MCF 10A (cell line): ENCODE measurements at places on chromosomes 3 and 15. TPM values are rescaled to one million over a fixed set of nuclear protein-coding genes. Genes with fewer than 3 reads are reported as not detected.
A peak's percentile ranks its signal among the peaks of the same experiment; 100 is the strongest.

Gene CHRNA5
- 1.9 and 2.3 TPM in 2 replicates for total RNA-seq

DNA sequence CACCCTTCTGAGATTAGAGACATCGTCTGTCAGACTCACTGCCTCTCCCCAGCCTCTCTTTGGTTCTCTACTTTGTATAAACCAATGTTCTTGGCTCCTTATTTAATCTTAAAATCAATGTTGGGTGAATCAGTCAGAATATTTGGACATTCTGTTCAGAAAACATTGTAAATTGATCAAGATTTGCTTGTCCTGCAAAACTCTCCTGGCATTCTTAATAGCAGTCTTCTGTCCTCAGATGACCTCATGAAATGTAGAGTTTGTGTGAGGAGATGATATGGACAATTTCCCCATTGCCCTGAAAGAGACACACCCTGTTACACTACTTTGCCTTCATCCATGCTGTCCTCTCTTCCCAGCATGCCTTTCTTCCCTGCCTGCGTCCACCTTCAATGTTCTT, 33.6 kb downstream of the CD200R1L start:
- H3K27me3 ChIP-seq = no peaks in the 10 kb centered on the region
- no peak overlapping the region for H3K4me3 ChIP-seq
- no peaks in the 10 kb centered on the region for H3K36me3 ChIP-seq
- peaks cover 11% of the 10 kb centered on the region for H3K4me1 ChIP-seq
- H3K27ac ChIP-seq = no peak overlapping the region

DNA sequence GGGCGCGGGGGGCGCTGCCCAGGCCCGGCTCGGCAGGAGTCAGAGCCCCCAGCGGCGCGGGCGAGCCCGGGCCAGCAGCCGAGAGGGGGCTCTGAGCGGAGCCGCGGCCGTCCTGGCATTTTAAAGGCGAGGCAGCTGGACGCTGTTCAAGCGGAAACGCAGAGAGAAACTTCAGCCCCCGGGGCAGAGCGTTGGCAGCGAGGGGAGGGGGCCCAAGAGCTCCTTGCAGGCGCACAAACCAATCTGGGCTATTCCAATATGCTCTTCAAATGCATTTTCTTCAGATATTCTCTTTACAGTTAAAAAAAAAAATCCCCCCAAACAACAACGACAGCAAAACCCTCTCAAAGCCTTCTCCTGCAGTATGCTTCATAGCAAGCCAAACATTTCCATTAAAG, at the start of gene CTXND1:
Gene CTXND1, minus strand, starts transcription at position 93 of the 398 bp plus-strand sequence. CDS start 50,264 bp downstream, outside the sequence.
- DNase-seq = no peak
- no peak within 1 kb of the TSS for H3K4me3 ChIP-seq
- H3K27ac ChIP-seq = no peak within 1 kb of the TSS
- peaks cover 55% of the 10 kb centered on the region for H3K27me3 ChIP-seq

- DNase-seq = no peak
- H3K27ac ChIP-seq = no peak overlapping the region
- H3K4me3 ChIP-seq = no peak overlapping the region
- peaks cover 14% of the 10 kb centered on the region for H3K4me1 ChIP-seq
- H3K36me3 ChIP-seq = peaks cover 10% of the 10 kb centered on the region
Observed at GRCh38 chr15:34311563-34311962, 26.0 kb downstream of the SLC12A6 start.

GRCh38 chr3:150077107-150077506, 106.4 kb upstream of the PFN2 start:
- H3K27me3 ChIP-seq = no peaks in the 10 kb centered on the region
- H3K36me3 ChIP-seq = peaks cover 6% of the 10 kb centered on the region
- H3K4me3 ChIP-seq = no peak overlapping the region
- no peak for DNase-seq

DNA sequence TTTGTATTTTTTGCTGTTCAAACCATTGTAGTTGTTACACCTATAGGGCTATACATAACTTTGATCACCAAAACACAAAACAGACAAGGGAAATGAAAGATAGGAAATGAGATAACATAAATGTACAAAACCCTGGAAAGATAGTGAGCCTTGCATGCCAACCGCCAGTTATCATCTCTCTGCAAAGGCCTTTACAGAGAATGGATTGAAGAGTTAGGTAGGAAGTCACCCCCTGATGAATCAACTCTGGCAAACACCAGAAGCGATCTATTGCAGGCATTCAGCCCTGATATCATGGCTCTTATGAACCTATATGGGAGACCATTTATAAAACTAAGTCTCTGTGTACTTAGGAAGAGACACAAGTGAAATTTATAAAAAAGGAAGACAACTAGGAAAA, 588.0 kb downstream of the TUSC7 start:
- no peaks in the 10 kb centered on the region for H3K36me3 ChIP-seq
- DNase-seq = no peak
- no peaks in the 10 kb centered on the region for H3K4me1 ChIP-seq
- H3K27me3 ChIP-seq = peaks cover 58% of the 10 kb centered on the region
- H3K4me3 ChIP-seq = no peak overlapping the region
- no peak overlapping the region for H3K27ac ChIP-seq

GRCh38 chr3:53224536-53224935, 31.3 kb downstream of the TKT start:
- no peaks in the 10 kb centered on the region for H3K4me1 ChIP-seq
- H3K27ac ChIP-seq = no peak overlapping the region
- no peak for DNase-seq
- no peaks in the 10 kb centered on the region for H3K27me3 ChIP-seq
- H3K4me3 ChIP-seq = no peak overlapping the region
- peaks cover 62% of the 10 kb centered on the region for H3K36me3 ChIP-seq

Gene CGNL1
- 0.05 TPM in 1 of 2 replicates, not detected in the other for total RNA-seq

Gene ITIH1
- not detected in 2 replicates for total RNA-seq

- DNase-seq = no peak
- H3K36me3 ChIP-seq = no peaks in the 10 kb centered on the region
- no peaks in the 10 kb centered on the region for H3K27me3 ChIP-seq
- H3K4me3 ChIP-seq = no peak overlapping the region
- no peak overlapping the region for H3K27ac ChIP-seq
Observed at GRCh38 chr3:176661432-176661964, 535.8 kb downstream of the TBL1XR1 start.

Gene AGTR1
- not detected in 2 replicates for total RNA-seq

DNA sequence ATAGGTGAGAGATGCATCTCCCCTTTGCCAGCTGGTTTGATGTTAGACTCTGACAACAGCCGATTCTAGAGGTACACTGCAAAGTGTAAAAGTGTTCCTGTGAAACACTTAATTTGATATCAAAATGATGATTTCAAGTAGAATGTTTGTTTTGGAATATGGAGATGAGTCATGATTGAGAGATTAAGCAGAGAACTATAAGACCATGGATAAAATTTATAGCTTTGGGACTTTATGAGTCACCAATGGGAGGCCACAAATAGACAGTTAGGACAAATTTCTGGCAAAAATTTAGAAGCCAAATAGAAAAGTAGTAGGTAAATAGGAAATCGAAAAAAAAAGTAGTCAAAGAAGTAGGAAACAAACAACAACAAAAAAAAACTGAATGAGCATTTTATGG, 672.5 kb downstream of the NSUN3 start:
- DNase-seq = peak; percentile 26
- H3K36me3 ChIP-seq = peaks cover 5% of the 10 kb centered on the region
- peaks cover 38% of the 10 kb centered on the region for H3K27me3 ChIP-seq
- H3K27ac ChIP-seq = no peak overlapping the region
- no peak overlapping the region for H3K4me3 ChIP-seq

GRCh38 chr3:143835312-143835711, 13.0 kb downstream of the SLC9A9 start:
- H3K36me3 ChIP-seq = no peaks in the 10 kb centered on the region
- peaks cover 12% of the 10 kb centered on the region for H3K4me1 ChIP-seq
- H3K27me3 ChIP-seq = no peaks in the 10 kb centered on the region
- no peak overlapping the region for H3K4me3 ChIP-seq

- peaks cover 59% of the 10 kb centered on the region for H3K36me3 ChIP-seq
- H3K4me3 ChIP-seq = no peak overlapping the region
- DNase-seq = no peak
- no peak overlapping the region for H3K27ac ChIP-seq
- H3K4me1 ChIP-seq = no peaks in the 10 kb centered on the region
Observed at GRCh38 chr15:59148153-59148833, 43.3 kb downstream of the CCNB2 start.

GRCh38 chr3:12454816-12455121, 29.5 kb upstream of the TSEN2 start:
- H3K4me3 ChIP-seq = no peak overlapping the region
- no peaks in the 10 kb centered on the region for H3K27me3 ChIP-seq
- H3K36me3 ChIP-seq = no peaks in the 10 kb centered on the region
- DNase-seq = no peak

GRCh38 chr3:48750856-48751255, 33.8 kb upstream of the IP6K2 start:
- no peak overlapping the region for H3K4me3 ChIP-seq
- no peaks in the 10 kb centered on the region for H3K27me3 ChIP-seq
- H3K36me3 ChIP-seq = peaks cover 67% of the 10 kb centered on the region
- no peak for DNase-seq
- no peak overlapping the region for H3K27ac ChIP-seq

DNA sequence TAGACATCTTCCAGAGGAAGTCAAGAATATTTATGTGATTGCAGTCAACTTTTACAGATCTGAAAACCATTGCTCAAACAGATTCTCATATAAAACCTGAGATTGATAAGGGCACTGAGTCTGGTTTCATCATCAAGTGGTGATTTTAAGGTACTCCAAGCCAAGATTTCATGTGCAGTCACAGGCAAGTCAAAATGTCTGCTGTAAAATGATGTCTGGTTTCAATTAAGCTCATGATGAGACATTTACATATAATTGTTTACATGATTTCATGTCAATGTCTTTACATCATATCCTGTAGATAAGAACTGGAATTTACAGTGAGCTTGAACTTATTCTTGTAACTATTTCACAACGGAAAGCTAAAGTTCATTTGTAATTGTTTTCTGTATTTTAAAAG, 1215.5 kb downstream of the ROBO2 start:
- H3K4me3 ChIP-seq = no peak overlapping the region
- no peaks in the 10 kb centered on the region for H3K36me3 ChIP-seq
- H3K27ac ChIP-seq = no peak overlapping the region
- no peaks in the 10 kb centered on the region for H3K27me3 ChIP-seq

GRCh38 chr15:31550211-31550977, 223.8 kb downstream of the KLF13 start:
- peaks cover 22% of the 10 kb centered on the region for H3K4me1 ChIP-seq
- H3K27ac ChIP-seq = no peak overlapping the region
- H3K4me3 ChIP-seq = no peak overlapping the region
- no peak for DNase-seq
- no peaks in the 10 kb centered on the region for H3K36me3 ChIP-seq

- no peaks in the 10 kb centered on the region for H3K27me3 ChIP-seq
- DNase-seq = peak; percentile 36
- peaks cover 28% of the 10 kb centered on the region for H3K4me1 ChIP-seq
- peak overlapping the region; percentile 80 for H3K27ac ChIP-seq
Observed at GRCh38 chr3:112390783-112391641, 58.1 kb downstream of the CD200 start.

Gene NMNAT3
- 1.0 and 1.9 TPM in 2 replicates for total RNA-seq

- no peak for DNase-seq
- H3K4me1 ChIP-seq = no peaks in the 10 kb centered on the region
- H3K4me3 ChIP-seq = no peak overlapping the region
- peaks cover 34% of the 10 kb centered on the region for H3K36me3 ChIP-seq
- H3K27me3 ChIP-seq = no peaks in the 10 kb centered on the region
- no peak overlapping the region for H3K27ac ChIP-seq
Observed at GRCh38 chr3:172404237-172404962, 43.9 kb downstream of the GHSR start.

GRCh38 chr15:83449250-83449671, 2.1 kb downstream of the SH3GL3 start:
- H3K4me1 ChIP-seq = peaks cover 11% of the 10 kb centered on the region
- H3K27ac ChIP-seq = no peak overlapping the region
- no peak overlapping the region for H3K4me3 ChIP-seq

GRCh38 chr15:42808913-42809312, 72.0 kb upstream of the CDAN1 start:
- no peak for DNase-seq
- H3K36me3 ChIP-seq = peaks cover 6% of the 10 kb centered on the region
- H3K4me1 ChIP-seq = no peaks in the 10 kb centered on the region
- H3K4me3 ChIP-seq = no peak overlapping the region
- H3K27ac ChIP-seq = no peak overlapping the region

DNA sequence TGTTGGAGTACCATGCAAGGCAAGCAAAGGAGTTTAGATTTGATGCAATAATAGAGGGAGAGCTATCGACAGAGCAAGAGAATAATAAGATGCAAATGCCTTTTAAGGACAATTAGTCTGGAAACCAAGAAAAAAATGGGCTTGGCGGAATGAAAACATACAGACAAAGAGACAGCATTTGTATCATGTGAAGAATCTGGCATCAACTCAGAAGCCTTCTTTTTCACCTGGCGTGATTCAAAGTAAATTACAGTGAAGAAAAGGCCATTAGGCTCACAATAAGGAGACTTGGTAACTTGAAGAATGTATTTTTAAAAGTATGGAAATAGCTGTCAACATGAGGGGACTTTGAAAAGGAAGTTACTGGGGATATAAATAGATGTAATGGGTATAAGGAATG, 521.2 kb upstream of the GOLIM4 start:
- DNase-seq = no peak
- H3K27ac ChIP-seq = no peak overlapping the region
- H3K27me3 ChIP-seq = peaks cover 80% of the 10 kb centered on the region
- no peaks in the 10 kb centered on the region for H3K36me3 ChIP-seq
- no peaks in the 10 kb centered on the region for H3K4me1 ChIP-seq

Gene CEMIP
- 0.14 and 0.44 TPM in 2 replicates for total RNA-seq

GRCh38 chr3:48299746-48300712, 33.4 kb downstream of the SPINK8 start:
- H3K27me3 ChIP-seq = no peaks in the 10 kb centered on the region
- H3K4me3 ChIP-seq = peak overlapping the region; percentile 97
- peaks cover 24% of the 10 kb centered on the region for H3K4me1 ChIP-seq

DNA sequence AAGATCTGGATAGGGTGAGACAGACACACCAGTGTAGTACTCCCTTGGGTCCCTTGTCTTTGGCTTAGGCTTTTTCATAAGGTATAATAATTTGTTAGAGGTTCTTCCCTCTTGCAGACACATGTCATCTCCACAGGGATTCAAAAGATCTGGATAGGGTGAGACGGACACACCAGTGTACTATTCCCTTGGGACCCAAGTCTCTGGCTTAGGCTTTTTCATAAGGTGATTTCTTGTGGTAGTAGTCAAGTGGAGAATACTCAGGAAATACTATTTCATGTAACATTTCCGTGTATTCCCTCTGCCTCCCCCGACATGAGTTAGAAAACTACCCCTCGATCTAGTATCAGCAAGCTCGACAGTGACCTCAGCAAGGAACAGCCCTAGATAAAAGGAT, 954 bp upstream of the MAPKBP1 start:
- no peaks in the 10 kb centered on the region for H3K27me3 ChIP-seq
- DNase-seq = no peak
- H3K4me3 ChIP-seq = peak overlapping the region; percentile 92
- H3K36me3 ChIP-seq = peaks cover 11% of the 10 kb centered on the region
- no peak overlapping the region for H3K27ac ChIP-seq
- peaks cover 33% of the 10 kb centered on the region for H3K4me1 ChIP-seq

Gene NKIRAS1
- total RNA-seq = 6.8 and 9.7 TPM in 2 replicates

GRCh38 chr3:136146981-136147729, 49.0 kb downstream of the MSL2 start:
- no peaks in the 10 kb centered on the region for H3K27me3 ChIP-seq
- H3K36me3 ChIP-seq = peaks cover 56% of the 10 kb centered on the region

Gene MESP2
- total RNA-seq = not detected in 2 replicates

- H3K27ac ChIP-seq = no peak overlapping the region
- peaks cover 4% of the 10 kb centered on the region for H3K4me1 ChIP-seq
- H3K27me3 ChIP-seq = no peaks in the 10 kb centered on the region
- H3K4me3 ChIP-seq = no peak overlapping the region
Observed at GRCh38 chr3:7607676-7608075, 746.8 kb downstream of the GRM7 start.

- H3K27ac ChIP-seq = no peak overlapping the region
- no peak overlapping the region for H3K4me3 ChIP-seq
- no peaks in the 10 kb centered on the region for H3K27me3 ChIP-seq
- no peak for DNase-seq
Observed at GRCh38 chr15:64337761-64338160, 18.2 kb downstream of the CSNK1G1 start.

Gene CLDN18
- not detected in 2 replicates for total RNA-seq
